Right lobe of liver (tissue), 6 donors: ENCODE measurements at places on chromosomes 5 and 9. TPM values are rescaled to one million over a fixed set of nuclear protein-coding genes. Genes with fewer than 3 reads are reported as not detected.

DNA sequence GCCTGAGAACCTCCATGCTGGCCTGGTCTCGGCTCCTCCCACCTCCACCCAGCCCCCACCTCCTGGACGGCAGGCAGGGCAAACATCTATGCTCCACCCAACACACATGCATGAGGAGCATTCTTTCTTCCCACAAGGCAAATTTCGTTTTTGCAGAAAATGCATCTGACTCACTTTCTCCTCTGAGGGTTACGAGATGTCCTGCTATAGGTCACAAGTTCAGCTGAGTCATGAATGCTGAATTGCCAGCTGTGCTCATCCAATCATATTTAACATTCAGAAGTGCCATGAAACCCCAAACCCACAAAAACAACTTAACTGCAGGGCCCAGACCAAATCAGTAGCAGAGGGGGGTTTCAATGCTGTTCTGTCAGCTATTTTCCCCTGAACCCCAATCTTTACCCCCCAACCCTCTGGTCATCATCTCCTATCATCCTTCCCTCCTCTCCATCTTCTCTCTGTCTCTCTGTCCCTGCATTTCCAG lies 39.0 kb upstream of the OSMR start:
- DNase-seq, result no peak

- no peak for DNase-seq
Measured at GRCh38 chr5:115461506-115462290, 82.9 kb downstream of the FEM1C start.

- no peak for DNase-seq
Measured at GRCh38 chr5:1118738-1119137, 6.9 kb upstream of the SLC12A7 start.

DNA sequence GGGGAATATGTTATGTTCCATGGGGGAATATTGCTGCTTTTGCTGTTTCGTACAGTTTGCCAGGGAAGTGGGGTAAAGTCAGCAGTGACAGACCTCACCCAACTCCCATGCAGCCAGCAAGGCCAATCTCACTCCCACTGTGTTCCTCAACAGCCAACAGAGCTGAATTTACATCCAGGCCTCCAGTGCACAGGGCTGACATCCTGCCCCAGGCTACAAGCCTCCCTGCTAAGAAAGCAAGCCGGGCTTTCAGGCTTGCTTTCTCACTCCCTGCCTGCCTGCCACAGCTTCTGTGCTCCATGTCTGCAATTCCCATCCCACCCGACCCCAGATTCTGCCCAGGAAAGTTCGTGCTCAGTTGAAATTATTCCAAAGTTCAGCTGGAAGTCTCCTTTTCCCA lies 25.5 kb upstream of the SNCAIP start:
- no peak for DNase-seq

DNA sequence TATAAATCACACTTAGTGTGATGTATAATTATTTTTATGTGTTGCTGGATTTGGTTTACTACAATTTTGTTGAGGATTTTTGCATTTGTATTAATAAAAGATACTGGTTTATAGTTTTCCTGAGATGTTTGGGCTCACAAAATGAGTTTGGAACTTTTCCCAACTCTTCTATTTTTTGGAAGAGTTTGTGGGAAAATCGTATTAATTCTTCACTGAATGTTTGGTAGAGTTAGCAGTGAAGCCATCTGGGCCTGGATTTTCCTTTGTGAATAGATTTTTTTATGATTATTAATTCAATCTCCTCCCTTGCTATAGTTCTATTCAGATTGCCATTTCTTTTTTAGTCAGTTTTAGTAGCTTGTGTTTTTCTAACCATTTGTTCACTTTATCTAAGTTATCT lies 201.7 kb upstream of the NFIL3 start:
- no peak for DNase-seq

- no peak for DNase-seq
Measured at GRCh38 chr5:107919969-107920368, 249.2 kb upstream of the EFNA5 start.

DNA sequence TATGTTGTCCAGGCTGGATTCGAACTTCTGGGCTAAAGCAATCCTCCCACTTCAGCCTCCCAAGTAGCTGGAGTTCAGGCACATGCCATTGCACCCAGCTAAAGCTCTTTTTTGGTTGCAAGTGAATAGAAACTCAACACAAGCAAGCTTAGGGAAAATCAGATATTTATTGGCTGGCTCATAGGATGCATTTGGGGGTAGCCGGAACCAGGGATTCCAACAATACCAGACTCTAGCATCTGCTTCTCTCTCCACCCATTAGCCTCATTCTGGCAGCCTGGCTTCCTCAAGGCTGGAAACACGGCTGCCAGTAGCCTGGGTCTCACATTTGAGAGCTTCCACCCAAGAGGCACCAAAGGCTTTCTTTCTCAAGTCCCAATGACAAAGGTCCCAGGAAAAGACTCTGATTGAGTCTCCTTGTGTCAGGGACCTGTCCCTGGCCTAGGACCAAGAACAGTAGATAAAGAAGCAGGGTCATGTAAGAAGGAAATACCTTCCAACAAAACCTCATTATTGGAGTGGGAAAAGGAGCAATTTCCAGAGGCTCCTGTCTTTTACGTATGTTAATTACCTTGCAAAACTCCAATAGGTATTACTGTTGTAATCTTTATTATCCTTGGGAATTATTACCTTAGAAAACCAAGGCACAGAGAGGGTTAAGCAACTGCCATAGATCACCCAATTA lies 23.0 kb upstream of the B4GALT1 start:
- no peak for DNase-seq

DNA sequence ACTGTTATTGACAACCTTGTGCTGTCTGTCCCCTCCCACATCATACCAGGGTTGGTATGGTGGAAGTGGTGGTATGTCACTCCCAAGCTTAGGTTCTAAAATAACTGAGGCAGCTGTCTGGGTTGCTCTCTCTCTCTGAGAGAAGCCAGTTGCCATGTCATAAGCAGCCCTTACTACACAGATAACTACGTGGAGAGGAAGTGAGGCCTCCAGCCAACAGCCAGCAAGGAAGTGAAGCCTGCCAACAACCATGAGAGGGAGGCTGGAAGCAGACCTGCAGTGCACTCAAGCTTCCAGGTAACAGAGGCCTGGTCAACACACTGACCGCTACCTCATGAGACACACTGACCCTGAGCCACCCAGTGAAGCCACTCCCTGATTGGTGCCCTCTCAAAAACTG lies 18.6 kb downstream of the CTNNAL1 start:
- peak; percentile 48 for DNase-seq

GRCh38 chr9:127916720-127917581 lies at the start of gene ST6GALNAC4:
ST6GALNAC4 (minus strand) TSS chr9:127917041; CDS start chr9:127916419, 622 bp downstream.
- peak; percentile 97 for DNase-seq

GRCh38 chr5:143044265-143044664 lies 274.1 kb downstream of the ARHGAP26 start:
- DNase-seq, result no peak

GRCh38 chr5:169354921-169355320 lies 54.0 kb upstream of the SLIT3 start:
- no peak for DNase-seq

DNA sequence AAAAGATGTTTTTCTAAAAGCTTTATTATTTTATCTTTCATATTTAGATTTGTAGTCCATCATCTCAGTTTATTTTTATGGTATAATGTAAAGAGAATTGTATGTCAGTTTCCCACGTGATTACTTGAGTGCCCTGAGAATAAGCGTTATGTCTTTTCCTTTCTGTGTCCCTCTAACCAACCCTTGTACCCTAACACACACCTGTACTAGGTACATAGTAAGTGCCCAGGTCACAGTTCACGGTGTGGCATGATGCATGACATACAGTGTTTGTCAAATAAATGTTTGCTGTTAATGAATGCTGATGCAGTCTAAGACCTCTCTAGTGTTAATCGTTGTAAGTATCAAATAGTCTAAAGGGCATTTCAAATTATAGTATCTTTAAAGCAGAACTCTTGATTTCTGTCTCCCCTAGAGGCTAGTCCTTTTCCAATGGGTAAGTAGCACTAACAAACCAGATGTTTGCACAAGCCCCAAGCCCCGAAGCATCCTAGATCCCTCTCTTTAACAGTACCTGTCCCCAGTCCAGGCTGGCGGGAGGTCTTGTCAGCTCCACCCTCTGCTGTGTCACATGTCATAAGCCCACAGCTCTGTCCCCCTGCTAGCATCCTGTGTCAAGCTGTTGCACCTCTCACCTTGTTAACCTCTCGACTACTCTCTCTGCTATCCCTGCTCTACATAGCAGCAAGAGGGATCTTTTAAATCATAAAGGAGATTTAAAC lies 23.7 kb downstream of the NUP214 start:
- DNase-seq, result no peak

GRCh38 chr5:158483281-158483860 lies 616.3 kb downstream of the EBF1 start:
- no peak for DNase-seq

- DNase-seq, result no peak
Measured at GRCh38 chr9:109986521-109986991, 206.6 kb downstream of the PALM2AKAP2 start.

DNA sequence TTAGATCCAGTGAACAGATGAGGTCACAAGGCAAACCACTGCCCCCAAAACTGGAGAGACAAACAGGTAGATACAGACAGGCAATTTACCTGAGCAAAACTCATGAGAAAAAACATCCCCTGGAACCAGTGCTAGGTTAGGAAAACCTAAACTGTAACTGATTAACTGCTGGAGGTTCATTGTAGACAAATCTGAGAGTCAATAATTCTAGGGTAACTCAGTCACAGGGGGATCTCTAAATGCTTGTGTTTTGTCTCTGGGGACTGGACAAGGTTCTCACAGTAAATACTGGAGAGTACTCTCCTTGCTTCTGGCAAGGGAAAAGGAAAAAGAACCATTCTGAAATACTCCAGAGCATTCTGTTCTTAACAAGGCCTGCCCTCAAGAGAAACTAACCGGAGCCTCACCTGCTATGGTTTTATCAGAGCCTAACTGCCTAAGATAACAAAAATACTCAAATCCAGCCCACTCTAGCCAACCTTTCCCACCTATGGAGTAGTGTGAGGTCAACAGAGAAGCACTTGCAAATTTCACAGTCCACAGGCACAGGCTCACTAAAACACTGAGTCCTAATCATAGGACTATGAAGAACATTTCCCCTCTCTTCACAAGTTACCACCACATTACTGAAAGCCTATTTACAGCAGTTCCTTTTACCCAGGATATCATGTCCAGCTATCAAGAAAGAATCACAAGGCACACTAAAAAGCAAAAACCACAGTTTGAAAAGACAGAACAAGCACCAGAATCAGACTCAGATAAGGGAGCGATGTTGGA lies 139.9 kb upstream of the ACOT12 start:
- no peak for DNase-seq

DNA sequence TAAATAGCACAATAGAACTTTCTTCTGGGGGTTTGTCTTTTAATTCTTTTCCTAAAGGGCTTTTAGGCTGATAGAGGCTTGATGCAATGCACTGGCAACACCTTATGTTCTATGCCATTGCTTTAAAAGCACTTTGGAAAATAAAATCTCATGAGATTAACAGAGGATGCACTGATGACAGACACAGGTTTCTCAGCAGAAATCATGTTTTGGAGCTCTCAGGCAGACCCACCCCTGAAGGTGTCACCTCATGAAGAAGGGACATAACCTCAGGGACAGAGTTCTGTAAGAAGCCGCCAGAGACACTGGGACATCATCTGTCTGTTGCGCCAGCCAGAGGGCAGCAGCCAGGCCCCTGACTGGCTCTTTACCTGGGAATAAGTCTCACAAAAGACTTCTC lies 27.7 kb downstream of the SLC22A5 start:
- DNase-seq, result no peak

GRCh38 chr5:139273572-139274289 lies 19.8 kb upstream of the MATR3 start:
- peak; percentile 94 for DNase-seq

GRCh38 chr5:131367219-131367860 lies 103.5 kb downstream of the CDC42SE2 start:
- DNase-seq, result no peak

DNA sequence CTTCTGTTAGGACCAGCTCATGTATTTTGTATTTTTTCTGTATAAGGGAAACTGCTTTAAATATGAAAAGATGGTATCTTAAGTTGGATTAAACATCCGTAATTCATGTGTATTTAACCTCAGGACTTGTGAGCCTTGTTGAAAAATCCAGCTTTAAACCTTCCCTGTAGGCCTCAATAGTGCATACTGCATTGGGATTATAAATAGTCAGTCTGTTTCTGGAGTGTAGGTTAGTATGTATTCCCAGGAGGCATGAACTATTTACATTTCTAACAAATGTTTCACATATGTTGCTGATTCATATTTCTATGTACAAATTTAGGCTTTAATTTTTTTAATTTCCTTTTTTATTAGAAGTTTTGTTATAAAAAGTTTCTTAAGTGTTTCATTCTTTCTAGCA lies 137.9 kb upstream of the GRHPR start:
- DNase-seq, result no peak

- no peak for DNase-seq
Measured at GRCh38 chr9:95333426-95333825, 15.9 kb upstream of the FANCC start.

DNA sequence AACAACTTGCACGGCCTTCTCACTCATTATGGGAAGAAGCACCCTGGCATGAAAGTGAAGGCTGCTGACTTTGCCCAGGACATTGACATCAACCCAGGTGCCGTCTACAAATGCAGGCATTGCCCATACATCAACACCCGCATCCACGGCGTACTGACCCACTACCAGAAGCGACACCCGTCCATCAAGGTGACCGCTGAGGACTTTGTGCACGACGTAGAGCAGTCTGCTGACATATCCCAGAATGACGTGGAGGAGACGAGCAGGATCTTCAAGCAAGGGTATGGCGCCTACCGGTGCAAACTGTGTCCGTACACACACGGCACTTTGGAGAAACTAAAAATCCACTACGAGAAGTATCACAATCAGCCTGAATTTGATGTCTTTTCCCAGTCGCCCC lies 65.4 kb downstream of the ZNF462 start:
- DNase-seq, result no peak

DNA sequence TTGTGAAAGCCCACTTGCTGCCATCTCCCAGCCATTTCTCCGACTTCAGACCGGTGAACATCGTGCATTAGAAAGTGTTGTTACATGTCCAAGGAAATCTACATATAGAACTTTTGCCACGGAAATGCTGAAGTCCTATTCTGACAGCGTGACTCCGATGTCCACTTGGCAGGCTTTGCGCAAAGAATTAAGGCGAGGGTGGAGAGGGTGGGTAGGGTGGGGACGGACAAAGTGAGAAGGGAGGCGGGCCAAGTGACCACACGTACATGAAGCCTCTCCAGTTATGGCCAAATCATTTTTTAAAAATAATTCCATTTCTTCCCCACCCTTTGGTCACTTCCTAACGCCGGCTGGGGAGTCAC lies 460 bp upstream of the ACO1 start:
- no peak for DNase-seq

CATSPER3 gene
- not detected for total RNA-seq

CBY3 gene
- not detected for total RNA-seq

DYNC2I2 gene
- 11.8 TPM for total RNA-seq

PLPP1 gene
- total RNA-seq, result 23.3 TPM

SPOCK1 gene
- total RNA-seq, result 0.15 TPM

URM1 gene
- 22.1 TPM for total RNA-seq

PFN3 gene
- not detected for total RNA-seq

BSPRY gene
- 0.83 TPM for total RNA-seq
